Stimulated activated CD4-positive, alpha-beta T cell treated with anti-CD3 and anti-CD28 coated beads, Interleukin-1b, Interleukin-23, amount 100 ng/mL, for 1 hour (primary cell): ENCODE measurements at places on chromosomes 5 and 9.

GRCh38 chr9:132069046-132069898 lies 10.4 kb downstream of the MED27 start:
- DNase-seq, result no peak

DNA sequence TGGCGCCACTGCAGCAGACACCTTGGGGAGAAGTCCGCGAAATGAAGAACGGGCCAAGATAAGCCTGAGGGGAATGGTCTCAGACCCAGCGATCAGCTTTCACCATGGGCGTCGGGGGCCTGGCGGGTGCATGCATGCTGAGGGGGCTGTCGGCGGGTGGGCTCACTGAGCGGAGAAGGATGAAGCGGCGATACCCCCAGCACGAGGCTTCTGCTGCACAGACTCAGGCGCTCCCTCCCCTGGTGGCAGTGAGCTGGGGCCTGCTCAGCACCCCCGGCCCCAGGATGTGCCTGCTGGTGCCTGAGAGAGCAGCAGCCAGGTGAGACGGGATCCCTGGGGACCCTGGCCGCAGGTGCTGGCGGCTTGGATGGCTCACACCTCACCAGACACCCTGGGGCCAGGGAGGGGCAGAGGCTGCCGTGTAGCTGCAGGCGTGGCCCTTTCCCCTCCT lies 31.2 kb downstream of the CEP72 start:
- DNase-seq, result no peak

DNA sequence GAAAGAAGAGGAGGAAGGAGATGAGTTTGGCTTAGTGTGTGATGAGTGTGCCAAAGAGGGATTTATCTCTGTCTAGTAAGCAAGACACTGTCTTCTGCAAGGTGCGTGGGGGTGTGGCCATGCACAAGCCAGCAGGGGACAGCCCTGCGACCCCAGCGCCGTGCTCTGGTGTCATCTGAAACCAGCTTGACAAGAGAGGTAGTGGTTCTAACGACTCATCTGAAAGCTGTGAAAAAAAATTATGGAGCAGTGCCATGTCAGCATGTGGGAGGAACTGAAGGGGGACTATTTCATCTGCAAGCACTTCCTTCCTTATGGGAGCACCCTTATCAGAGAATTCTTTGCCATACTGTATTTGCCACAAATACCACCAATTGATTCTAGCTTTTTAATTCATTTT lies 398.6 kb downstream of the PSAT1 start:
- no peak for DNase-seq

DNA sequence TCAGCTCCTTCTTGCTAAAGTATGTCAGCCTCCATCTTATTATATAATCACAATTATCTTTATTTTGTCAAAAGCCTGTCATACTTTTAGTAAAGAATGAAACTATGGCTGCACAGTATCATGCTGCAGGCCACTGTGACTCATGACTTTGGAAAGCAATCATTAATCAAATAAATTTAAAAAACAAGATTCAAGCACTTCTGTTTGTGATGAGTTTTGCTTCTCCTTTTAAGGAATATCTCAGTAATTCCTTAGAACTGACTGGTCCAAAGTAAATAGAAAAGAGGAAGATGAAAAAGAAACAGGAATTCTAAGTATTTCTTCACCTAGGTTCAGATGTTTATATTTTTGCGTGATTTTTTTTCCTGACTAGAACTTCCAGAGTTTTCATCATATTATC lies 83.1 kb downstream of the EDIL3 start:
- DNase-seq, result no peak

DNA sequence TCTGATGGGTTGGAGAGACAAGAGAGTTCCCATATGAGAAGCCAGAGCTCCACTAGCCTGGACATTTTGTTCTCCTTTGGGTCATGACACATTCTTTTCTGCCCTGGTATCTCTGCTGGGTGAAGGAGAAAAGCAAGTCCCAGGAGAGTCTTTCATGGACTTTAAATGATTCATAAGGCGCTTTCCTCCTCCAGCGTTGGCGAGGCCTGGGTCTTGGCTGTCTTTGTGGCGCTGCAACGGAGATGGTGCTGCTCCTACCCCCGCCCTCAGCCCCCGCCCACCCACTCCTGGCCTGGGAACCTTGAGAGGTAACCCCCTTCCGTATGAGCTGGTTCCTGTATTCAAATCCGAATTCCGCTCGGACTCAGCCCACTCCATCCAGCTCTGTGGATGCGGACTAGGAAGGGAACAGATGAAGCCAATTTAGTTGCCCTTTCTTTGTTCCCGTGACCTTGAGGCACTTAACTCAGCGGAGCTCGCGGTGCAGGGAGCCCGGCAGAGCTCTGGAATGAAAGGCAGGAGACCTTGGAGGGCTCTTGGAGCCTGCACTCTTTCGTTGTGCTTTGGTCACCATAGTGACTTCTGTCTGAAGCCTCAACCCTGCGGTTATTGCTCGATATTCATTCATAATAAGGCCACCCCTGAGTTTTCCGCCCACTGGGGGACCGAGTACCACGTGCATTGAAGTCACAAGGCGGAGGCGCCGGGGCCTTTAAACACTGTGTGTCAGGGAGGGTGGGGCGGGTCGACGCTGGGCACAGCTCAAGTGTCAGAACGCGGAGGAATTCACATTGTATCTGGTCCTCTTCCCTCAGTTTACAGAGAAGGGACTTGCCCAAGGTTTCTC lies 14.0 kb upstream of the PWWP2A start:
- no peak for DNase-seq

DNA sequence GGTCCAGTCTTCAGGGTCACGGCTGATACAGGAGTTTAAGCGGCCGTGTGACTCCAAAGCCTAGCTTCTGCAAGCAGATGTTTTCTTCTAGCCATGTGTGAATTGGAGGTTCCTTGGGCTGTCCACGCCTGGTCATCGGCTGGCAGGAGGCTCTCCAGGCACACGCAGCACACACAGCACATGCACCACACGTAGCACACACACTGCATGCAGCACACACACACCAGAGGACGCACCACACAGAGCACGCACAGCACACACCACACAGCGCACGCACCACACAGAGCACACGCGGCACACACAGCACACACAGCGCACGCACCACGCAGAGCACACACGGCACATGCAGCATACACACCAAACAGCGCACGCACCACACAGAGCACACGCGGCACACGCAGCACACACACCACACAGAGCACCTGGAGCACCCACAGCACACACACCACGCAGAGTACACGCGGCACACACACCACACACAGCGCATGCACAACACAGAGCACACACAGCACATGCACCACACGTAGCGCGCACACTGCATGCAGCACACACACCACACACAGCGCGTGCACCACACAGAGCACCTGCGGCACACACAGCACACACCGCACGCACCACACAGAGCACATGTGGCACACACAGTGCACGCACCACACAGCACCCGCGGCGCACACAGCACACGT lies 234.3 kb downstream of the FANCC start:
- no peak for DNase-seq
